BE2C (cell line): ENCODE measurements at places on chromosomes 2 and 18.

GRCh38 chr2:109433926-109434325 is 179.8 kb downstream of the SEPTIN10 start:
- no peak for DNase-seq

GRCh38 chr18:49846718-49847470 is 33.6 kb upstream of the ACAA2 start:
- DNase-seq = no peak

- no peak for DNase-seq
Measured at GRCh38 chr2:103363639-103364038, 601.8 kb downstream of the TMEM182 start.

- no peak for DNase-seq
Measured at GRCh38 chr2:80057956-80058355, 246.6 kb downstream of the LRRTM1 start.

- DNase-seq = no peak
Measured at GRCh38 chr2:85886141-85886540, 2.6 kb downstream of the ST3GAL5 start.

DNA sequence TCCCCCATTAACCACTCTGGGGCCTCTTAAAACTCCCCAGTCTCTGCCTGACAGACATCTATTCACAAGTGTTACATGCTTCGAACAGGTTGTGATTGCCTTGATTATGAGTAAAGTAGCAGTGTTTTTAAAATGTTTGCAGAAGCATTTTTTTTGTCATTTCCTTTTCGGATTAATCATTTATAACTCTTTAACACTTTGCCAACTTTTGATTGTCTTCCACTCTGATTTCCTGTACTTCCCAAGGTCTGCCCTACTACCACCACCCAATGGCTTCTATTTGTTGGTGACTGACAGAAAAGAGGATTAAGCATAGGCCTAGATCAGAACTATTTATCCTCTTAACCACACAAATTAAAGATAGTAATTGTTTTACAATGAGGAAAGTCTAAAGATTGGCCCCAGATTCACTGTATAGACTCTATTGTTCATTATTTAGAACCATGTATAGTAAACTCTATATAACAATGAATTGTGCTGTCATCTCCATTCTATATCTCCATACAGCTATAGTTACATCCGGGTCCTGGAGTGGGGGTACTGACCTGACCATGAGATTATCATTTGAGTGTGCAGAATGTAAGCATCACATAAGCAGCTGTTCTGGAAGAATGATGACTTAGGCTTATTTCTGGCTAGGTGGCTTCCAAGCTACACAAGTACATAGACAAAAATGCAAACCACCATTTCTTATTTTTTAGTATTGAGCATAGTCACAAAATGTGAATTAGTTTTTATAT is 110.3 kb upstream of the RBMS1 start:
- no peak for DNase-seq

DNA sequence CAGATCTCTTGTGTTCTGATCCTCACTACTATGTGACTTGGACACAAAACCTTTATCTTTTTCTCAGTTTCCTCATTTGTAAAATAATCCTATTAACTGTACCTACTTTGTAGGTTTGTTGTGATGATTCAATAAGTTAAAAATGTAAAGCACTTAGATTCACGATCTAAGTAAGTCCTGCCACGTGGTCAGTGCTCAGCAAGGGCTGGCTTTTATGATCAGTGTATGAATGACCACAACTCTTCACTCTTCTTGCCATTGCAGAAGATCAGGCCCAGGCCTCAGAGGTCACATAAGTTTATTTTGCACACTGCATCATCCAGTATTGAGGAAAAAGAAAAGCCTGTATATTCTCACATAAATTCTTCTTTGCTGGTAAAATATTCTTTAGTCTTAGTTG is 1192.5 kb upstream of the ACVR2A start:
- no peak for DNase-seq

DNA sequence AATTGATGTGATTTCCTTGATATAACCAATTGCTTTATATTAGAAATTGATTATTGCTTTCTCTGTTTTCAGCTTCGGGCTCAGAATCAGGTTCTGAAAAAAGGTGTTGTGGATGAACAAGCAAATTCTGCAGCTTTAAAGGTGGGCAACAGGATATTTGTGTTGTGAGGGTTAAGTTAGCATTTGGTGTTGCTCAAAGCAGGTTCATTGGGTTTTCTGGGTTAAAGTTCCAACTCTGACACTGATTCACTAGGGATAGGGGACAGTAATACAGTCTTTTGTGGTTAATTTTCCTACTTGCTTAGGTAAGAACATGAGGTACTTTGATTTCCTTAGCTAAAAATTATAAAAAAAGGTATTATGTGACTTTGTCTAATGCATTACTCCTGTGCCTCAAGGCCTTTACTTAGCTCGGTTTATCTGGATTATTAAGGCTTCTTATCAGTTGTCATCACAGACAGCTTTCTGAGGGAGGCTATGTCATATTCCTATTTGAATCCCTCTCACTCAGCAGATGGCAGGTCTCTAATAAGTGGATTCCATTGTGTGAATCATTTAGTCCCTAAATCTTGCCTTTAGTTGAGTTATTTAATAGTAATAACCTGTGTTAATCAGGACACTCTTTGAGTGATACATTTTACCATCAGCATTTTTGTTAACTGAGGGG is 78.9 kb upstream of the STON1 start:
- DNase-seq = no peak

DNA sequence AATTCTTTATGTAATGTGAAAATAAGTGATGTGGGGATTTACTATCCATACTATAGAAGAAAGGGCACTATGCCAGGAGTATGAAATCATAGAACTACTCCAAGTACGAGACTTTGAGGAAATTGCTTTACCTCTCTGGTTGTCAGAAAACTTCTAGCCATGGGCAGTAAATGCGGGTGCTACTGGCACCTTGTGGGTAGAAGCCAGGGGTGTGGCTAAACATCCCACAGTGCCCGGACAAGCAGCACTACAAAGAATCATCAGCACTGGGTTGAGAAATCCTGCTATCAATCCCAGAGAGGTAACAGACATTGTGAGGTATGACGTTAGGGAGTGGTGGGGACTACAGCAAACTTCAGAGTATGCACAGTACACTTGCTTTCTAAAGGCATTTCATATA is 453.5 kb upstream of the TNP1 start:
- DNase-seq = no peak

- DNase-seq = no peak
Measured at GRCh38 chr18:69358212-69358895, 42.3 kb upstream of the DOK6 start.

DNA sequence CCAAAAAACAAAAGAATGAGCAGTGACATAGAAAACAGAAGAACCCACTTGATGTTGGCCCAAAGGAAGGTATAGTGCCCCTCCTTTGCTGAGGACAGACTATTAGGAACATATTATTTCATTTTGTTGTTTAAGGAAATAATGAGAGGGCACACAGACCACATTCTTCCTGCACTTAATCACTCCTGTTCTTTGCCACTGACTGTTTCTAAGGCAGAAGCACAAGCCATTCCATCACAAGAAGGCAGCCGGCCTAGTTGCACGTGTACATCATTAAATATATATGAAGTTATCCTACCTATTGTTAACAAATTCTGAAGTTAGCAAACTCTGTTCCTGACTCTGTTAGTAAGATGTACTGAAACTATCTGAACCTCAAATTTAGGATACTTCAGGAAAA is 110.0 kb downstream of the LNPK start:
- DNase-seq = no peak

- no peak for DNase-seq
Measured at GRCh38 chr2:66318009-66318561, 116.8 kb upstream of the MEIS1 start.

GRCh38 chr18:54269893-54270844 is 852 bp downstream of the POLI start:
- DNase-seq = no peak

- DNase-seq = no peak
Measured at GRCh38 chr2:173806761-173807160, 158.4 kb downstream of the SP3 start.

GRCh38 chr2:31236433-31237205 is 2.7 kb downstream of the EHD3 start:
- DNase-seq = no peak
